ENCODE measurements at places on chromosomes 3 and 15.

DNA sequence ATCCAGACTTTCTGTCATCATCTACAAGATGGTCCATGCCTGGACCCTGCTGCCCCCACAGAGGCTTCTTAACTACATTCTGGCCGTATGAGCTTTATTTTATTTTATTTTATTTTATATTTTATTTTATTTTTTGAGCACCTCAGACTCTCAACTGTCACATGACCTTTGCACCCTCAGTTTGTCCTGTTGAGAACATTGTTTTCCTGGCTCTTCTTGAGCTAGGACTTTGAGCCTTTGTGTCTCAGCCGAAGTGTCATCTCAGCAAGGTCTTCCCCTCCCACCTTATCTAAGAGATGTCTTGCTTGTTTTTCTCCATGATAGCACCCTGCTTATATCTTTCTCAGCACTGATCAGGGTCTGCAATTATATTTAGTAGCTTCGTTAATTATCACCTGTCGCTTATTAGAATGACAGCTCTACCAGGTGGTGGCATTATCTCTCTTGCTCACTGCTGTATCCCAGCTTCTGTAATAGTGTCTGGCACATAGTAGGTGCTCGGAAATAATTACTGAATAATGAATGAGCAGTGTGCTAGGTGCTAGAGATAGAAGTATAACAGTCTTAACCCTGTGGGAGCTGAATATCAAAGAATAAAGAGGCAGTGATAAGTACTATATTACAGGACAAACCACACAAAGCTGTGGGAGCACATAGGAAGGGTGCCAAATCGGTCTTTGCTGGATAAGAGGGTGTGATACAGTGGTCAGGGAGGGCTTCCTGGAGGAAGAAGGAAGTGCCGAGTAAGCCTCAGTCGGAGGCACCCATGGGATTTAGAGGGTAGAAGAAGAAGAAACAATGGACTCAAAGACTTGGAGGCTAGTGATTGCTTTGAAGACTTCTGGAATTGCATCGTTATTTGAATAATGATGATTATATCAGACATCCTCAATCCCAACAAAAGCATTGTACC lies 136.2 kb downstream of the ITPR1 start:
- no peak for DNase-seq

GRCh38 chr3:152176241-152176640 lies 92.5 kb upstream of the MBNL1 start:
- DNase-seq: no peak

- DNase-seq: no peak
Measured at GRCh38 chr3:134030379-134031347, 938 bp upstream of the SLCO2A1 start.

DNA sequence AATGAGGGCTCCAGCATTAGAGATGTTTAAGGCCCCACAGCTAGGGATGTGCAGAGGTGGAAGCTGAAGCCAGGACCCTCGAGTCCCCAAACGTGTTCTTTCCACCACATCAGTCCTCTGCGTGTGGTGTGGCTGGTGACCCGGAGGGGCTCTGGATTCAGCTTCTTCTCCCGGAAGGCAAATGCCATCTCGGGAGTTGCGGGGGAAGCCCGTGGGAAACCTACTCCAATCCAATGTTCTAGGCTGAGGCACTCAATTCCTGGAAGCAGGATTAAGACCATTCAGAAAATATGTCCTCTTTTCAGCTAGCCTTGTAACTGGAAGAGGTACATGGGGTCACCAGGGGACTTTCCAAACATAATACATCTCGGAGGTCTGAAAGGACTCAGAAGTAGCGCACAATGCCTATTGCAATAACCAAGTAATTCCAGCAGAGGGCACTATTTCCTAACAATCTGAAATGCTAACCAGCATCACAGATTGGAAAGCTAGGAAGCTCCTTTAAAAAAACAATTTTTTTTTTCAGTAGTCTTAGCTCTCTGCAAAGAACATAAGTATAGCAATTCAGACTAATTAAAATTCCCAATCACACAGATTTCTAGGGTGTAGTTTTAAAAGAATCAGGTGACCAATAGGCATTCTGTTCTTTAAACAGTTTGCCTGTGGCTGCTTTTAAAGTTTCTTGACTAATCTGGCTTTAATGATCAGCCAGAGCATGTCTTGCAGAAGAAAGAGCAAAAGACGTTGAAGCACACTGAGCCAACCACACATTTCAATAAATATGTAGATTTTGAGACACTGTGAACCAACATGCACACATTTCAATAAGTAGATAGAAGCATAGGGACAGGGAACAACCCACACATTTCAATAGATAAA lies 36.1 kb downstream of the BNC1 start:
- DNase-seq: no peak

DNA sequence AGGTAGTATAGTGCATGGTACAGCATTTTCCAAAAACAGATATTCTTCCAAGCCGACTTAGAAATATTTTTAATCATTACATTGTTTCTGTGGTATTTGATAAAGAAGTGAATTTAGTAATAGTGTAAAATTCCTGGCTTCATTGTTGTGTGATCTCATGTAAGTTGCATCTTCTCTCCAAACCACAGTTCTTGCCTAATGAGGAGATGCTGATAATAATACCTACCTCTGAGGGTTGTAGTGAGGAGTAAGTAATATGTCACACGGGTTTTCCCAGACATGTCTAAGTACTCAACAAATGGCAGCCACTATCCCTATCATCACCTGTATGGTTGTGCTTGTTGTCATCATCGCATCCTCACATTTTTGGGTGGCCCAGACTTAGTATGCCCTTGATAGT lies 167.3 kb downstream of the SLCO3A1 start:
- no peak for DNase-seq

GRCh38 chr3:12273045-12273695 lies 15.7 kb upstream of the PPARG start:
- DNase-seq: no peak

DNA sequence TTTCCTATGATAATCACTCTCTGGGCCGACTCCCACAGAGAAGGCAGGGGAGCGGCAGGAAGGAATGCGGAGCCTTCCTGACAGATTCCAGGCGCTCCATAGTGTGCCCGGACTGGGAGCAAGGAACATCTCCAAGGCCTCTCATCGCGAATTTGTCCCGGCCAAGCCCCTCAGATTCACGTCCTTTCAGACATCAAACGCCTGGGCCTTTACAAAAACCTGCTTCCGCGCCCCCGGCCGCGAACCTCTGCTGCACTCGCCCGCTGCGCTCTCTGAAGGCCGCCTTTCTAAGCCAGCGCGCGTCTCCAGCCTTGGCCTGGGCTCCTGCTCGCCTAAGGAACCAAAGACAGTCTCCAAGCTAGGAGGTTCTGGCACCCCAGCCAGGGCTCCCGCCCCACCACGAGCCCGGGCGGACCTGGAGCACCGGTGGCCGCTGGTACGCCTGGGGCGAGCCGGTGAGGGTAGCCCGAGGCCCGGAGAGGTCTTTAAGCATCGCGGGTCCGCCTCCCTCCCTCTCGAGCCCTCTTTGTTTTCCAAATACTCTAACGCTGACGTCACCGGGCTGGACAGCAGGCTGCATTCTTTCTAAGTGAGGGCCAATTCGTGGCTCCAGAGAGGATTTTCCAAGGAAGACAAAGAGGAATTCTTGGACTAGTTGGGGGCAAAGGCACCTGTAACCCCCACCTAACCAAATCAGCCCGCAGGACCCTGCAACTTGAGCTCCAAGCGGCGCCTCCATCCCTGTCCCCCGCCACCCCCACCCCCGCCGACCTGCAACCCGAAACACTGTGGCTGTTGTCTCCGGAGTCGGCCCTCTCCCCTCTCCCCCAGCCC lies 759 bp downstream of the AMOTL2 start:
- DNase-seq: no peak

GRCh38 chr3:155958676-155959075 lies 88.2 kb downstream of the GMPS start:
- no peak for DNase-seq

DNA sequence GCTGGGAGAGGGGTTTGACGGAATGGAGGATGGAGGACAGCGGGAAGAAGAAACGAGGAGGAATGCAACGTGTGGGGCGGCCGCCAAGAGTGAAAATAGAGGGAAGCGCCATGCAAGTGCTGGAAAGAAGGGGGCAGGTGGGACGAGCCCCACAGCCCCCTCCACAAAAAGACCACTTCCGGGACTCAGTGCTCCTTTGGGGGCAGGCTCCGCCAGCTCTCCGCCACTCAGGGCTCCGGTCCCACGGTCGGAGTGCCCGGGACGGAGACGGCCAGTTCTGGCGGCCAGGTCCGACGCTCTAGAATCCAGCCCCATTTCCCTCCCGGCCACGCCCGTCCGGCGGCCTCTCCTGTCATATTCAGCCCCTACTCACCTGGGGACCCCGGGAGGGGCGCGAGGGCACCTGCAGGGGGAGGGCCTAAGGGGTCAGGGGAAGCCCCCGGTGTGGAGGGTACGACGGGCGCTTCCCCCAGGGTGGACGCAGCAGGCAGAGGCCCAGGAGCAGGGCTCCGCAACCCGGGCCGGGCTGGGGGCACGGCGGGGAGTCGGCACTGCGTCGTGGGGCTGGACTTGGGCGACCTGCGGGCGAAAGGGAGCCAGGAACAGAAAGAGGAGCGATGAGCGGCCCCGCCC lies 25.5 kb upstream of the CSPG4 start:
- DNase-seq: no peak

GRCh38 chr3:185942907-185943759 lies 5.3 kb upstream of the TRA2B start:
- peak; percentile 62 for DNase-seq

GRCh38 chr3:85567071-85567676 lies 608.4 kb downstream of the CADM2 start:
- DNase-seq: no peak

DNA sequence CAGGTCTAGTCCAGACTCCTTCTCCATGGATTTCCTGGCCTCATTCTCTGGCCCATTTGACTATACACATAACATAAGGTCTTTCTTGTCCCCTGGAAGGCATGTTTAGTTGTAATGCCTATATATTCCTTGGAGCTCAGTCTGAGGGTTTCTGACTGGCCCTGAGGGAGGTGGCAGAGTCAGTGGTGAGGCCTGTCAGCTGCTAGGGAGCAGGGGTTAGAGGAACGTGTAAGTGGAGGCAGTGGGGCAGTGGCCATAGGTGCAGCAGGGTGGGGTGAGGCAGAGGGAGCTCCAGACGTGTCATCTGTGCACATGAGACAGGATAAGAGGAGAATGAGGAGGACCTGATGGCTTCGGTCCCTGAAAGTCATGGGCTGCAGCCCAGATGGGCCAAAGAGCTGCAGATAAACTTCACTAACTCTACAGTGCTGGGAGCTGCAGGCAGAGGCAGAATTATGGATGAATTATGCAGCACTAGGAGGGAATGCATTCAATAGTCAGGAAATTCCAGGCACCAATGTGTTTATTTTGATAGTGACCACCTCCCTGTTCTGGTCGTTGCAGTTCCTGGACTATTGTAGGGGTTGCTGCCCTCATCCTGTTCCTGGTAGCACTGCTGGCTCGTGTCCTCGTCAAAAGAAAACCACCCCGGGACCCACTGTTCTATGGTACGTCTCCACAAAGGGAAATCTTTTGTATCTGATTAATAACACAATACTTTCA lies 4.9 kb downstream of the TM6SF1 start:
- DNase-seq: no peak

DNA sequence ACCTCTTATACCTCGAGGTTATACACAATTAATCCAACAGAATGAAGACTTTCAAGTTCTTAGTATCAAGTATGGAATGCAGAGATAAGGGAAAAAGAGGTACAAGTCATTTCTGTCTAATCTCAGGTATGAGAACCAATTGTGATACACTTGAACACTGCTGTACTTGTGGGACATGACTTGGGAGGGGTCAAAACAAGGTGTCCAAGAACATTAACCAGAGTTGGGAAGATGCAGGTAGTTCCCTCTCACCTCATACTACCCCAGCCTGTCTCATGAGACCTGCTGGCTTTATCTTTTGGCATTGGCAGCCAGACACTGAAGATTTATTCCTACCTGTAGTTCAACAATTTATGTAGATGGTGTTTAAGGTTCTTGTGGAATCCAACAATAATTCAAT lies 209.7 kb downstream of the NR1D2 start:
- DNase-seq: no peak

DNA sequence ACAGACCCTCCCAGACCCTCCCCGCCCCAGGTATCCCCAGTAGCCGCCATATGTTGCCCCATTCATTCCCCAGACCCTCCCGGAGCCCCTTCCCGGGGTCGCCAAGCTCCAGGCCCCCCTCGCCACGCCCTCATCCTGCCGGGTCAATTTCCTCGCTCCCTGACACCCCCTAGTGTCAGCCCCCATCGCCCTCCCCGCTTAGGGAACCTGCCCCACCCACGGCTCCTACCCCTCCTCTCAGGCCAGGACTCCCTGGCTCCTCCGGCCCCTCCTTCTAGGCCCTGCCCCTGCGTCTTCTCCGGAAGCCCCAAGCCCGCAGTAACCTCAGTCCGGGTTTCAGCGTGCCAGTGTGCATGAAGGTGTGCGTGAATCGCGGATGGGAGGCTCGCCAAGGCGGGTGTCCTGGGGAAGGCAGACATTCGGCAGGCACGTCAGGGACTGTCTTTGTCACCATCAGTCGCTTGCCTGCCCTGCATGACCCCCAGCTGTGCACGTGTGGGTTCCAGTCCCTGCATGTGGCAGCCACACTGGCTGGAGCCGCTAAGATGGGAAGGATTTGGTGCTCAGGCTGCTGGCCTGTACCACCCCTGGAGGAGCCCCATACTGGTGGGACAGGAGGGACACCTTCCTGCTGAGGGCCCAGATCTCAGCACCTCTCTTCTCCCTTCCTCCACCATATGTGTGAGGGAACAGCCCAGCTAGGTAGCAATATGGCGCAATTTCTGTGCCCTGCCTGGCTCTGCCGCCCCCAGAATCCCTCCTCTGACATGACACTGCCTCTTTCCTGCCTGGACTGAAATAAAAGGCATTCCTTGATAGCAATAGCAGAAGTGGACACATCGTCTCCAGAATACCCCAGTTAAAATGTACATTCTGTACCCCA lies 693 bp downstream of the DISP2 start:
- no peak for DNase-seq

GRCh38 chr3:126926684-126927400 lies 56.1 kb upstream of the PLXNA1 start:
- no peak for DNase-seq

DNA sequence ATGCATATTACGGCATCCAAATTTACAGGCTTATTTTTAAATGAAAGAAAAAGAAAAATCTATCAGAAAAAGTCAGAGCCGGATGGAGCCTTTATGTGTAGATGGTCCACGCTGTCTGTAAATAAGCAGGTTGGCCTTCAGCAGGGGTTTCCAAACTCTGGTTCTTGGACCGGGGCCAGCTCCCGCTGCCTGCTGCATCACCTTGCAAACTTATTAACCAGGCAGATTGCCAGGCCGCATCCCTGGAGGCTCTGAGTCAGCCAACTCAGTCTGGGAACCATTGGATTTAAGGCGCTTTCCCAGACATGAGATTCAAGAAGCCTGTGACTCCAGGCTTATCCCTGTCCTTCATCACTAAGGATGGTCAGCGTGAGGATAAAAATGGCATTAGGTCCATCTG lies 212.4 kb downstream of the OPA1 start:
- no peak for DNase-seq

GRCh38 chr3:124969190-124969589 lies 34.6 kb upstream of the MUC13 start:
- DNase-seq: no peak

All from activated naive CD8-positive, alpha-beta T cell treated with anti-CD3 and anti-CD28 coated beads, Interleukin-2, amount 50 U/mL, for 16 hours (primary cell).